NCI-H1092 (cell line): ENCODE measurements at places on chromosomes 6 and 20.

GRCh38 chr20:61531553-61532345 lies 279.7 kb downstream of the CDH4 start:
- no peak for DNase-seq

DNA sequence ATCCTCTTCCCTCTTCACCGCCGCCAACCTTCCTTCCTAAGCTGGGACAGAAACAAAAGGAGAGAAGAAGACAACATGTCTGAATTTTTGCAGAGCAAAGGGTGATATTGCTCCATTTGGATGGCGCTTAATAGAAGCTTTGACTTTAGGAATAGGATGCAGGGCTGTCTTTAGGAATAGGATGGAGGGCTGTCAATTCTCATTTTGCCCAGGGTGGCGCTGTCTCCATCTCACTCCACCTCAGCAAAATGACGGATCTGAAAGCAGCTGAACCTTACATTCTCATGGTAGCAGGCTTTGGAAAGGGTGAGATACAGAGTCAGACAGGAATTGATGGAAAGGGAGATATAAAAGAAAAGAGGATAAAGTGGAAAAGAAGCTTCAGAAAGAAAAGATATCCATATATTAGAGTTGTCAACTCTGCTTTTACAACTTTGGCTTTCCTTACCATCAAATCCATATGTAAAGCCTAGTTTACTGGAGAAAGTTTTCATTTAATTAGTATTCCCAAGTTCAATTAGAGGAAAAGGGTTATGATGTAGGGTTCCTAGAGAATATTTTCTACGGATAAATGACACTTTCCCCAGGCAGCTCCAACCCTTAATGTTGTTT lies 2.4 kb downstream of the MTCL3 start:
- peak; percentile 52 for DNase-seq

GRCh38 chr20:38225900-38226263 lies 34.7 kb downstream of the KIAA1755 start:
- DNase-seq: no peak

DNA sequence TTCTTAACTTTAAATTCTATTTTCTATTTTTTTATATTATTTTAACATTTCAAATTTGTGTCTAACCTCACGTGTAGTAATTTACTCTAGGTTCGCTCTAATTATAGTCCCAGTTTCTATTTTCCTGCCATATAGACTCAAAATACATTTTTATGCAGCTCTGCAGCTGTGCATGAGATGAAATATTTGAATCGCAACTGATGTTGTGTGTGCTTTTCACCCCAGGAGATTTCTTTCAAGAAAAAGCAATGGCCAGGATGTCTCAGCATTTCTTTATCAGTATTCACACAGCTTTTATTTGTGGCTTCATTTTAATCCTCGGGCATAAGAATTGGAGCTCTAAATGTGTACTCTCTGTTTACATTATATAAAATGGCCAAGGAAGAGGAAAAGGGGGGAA lies 157.6 kb downstream of the HDGFL1 start:
- DNase-seq: no peak

GRCh38 chr6:112243861-112244827 lies 10.2 kb downstream of the LAMA4 start:
- no peak for DNase-seq

DNA sequence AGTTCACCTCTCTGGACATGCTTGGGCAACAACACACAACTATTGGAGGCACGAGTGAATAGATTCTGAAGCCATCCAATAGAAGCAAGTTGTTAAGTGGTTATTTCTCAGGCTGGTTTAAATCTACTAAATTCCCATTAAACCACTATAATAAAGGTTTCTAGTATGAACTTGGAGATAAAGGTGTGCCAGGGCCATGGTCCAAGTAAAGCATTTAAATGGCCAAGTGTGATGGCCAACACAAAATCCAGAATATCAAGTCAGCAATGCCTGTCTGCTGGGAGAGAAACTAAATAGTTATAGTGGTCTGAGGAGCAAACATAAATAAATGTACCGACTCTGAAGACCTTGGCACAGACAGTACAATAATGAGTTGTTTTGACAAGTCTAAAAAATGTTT lies 294.3 kb upstream of the STXBP5 start:
- no peak for DNase-seq

- DNase-seq: no peak
Measured at GRCh38 chr6:11064836-11065235, 20.7 kb upstream of the ELOVL2 start.

GRCh38 chr6:25465941-25466340 lies 186.1 kb upstream of the SCGN start:
- DNase-seq: no peak

GRCh38 chr6:26331218-26332073 lies 33.6 kb upstream of the BTN3A2 start:
- DNase-seq: no peak

DNA sequence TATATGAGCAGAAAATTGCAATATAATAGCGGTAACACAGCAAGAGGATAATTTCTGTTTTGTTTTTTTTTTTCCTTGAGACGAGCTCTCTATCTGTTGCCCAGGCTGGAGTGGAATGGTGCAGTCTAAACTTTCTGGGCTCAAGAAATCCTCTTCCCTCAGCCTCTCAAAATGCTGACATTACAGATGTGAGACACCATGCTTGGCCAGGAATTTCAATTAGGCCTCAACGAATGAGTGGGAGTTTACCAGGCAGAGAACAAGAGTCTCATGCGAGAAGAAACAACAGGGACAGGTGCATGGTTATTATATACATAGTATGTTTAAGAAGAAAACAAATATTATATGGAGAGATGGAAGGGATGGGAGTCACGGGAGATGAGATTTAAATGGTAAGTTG lies 111.4 kb downstream of the ATXN1 start:
- no peak for DNase-seq

DNA sequence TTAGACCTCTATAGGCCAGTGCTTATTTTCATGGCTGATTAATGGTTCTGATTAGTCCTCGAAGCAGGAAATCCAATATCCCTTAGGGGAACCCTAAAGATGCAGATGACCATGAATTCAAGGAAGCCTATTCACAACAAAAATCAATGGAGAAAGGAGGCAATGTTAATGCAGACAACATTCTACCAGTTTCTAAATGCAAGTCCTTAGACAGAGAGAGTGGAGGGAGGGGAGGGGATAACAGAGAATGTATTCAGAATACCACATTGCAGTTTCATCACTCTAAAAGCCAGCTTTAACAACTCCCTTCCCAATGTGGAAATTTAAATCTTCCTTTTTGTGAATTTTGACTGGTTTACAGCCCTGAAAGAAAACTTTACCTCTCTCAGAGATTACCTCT lies 87.1 kb upstream of the POU3F2 start:
- no peak for DNase-seq

- DNase-seq: no peak
Measured at GRCh38 chr6:161142957-161143296, 130.9 kb downstream of the AGPAT4 start.

GRCh38 chr6:132101535-132101934 lies 150.4 kb upstream of the CCN2 start:
- DNase-seq: no peak

DNA sequence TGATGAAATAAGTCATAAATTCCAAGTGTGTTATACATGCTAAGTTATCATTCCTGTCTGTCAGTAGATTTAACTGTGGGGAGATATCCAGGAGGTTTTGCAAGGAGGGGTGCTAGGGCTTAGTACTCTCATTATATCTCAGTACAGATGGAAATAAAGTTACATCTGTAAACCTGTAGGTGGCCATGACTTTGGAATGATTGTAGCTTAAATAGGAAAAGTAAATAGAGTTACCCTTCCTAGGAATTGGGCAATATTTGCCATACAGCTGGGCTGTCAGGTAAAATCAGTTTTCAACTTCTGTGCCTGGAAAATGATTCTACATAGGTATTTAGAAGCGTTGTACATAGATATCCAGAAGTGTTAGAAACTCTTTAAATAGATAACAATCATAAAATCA lies 19.8 kb upstream of the TGM3 start:
- no peak for DNase-seq

DNA sequence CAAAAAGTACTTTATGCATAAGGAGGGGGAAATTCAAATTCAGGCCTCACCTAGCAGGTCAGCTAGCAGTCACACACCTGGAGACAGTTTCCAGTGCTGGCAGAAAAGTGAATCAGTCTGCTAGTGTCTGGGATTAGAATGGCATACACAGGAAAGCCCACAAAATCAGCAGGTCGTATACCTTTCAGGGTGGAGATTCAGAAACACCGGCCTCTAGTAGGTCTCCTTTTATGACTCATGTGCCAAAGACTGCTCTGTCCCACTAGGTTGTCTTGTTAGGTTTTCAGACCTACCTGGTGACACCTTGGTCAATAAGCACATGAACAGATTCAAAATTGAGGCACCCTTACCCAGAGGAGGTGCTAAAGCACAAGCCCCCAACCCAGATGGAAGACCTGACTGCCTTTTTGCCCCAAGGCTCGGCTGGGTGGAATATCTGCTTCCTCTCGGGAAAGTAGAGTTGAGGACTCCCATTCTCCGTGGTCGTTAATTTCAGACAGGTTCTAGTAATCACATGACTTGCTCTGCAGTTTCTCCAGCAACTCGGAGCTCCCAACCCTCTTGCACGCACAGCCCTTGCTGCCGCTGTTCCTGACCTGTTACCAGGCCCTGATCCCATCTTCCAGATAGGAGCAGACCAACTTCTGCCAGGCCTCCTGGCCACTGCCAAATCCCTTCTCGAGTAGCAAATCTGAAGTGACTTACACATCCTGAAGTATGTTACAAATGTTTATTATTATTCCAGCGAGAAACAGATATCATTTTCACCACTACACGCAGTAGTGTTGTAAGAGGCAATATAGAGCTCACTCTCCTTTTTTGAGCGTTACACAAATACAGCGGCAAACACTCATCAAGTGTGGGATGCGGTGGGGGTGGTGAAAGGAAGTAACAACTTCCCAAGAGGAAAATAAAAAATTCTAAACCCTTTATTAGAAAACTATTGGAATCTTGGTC lies 46.6 kb downstream of the AGPAT4 start:
- DNase-seq: no peak

DNA sequence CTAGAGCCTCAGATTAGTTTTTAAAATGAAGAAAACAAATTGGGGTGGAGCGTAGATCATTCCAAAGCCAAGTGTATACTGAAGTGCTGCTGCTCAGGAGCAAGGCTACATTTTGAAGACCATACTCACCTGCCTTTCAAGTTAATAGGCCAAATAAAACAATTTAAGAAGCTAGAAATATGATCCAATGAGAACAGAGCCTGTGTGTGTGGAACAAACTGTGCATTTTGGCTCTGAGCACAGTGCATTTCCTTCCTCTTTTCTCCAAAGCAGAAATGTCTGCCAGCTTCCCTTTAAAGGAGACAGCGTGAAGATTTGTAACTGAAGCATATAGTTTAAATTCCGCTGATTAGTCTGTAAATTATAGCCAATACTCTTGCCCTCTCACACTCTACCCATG lies 3.2 kb upstream of the IFNGR1 start:
- DNase-seq: no peak

- no peak for DNase-seq
Measured at GRCh38 chr20:4192378-4193068, 177.2 kb upstream of the RNF24 start.

- no peak for DNase-seq
Measured at GRCh38 chr20:63325021-63325471, 32.1 kb downstream of the COL20A1 start.

- DNase-seq: no peak
Measured at GRCh38 chr6:72132851-72133250, 246.5 kb downstream of the RIMS1 start.

GRCh38 chr6:43377710-43378229 lies 8.3 kb upstream of the ZNF318 start:
- DNase-seq: no peak

DNA sequence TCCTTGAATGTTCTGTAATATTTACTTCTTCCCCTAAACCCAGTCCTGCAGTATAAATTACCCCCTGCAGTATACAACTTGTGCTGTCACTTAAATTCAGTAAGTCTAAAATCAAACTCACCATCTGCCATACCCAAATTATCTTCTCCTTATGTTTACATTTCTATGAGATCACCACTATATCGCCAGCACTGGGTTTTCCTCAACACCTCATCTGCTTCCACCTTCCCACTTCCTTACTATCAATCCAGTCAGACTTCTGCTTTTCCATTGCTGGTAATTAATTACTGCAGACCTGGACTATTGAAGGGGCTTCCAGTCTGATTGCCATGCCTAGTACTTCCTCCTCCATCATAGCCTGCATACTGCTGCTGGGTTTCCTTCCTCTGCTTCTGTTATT lies 15.2 kb downstream of the EFHC1 start:
- no peak for DNase-seq

GRCh38 chr20:25247956-25248785 lies at the start of gene PYGB:
Gene PYGB (plus strand): TSS chr20:25248085. CDS start chr20:25248179, 94 bp downstream.
- DNase-seq: peak; percentile 71

- DNase-seq: no peak
Measured at GRCh38 chr20:62737271-62737811, 28.7 kb downstream of the NTSR1 start.

GRCh38 chr6:36302227-36302976 lies 32.5 kb downstream of the PNPLA1 start:
- DNase-seq: peak; percentile 80

- DNase-seq: no peak
Measured at GRCh38 chr6:168597471-168597875, 156.5 kb downstream of the SMOC2 start.

DNA sequence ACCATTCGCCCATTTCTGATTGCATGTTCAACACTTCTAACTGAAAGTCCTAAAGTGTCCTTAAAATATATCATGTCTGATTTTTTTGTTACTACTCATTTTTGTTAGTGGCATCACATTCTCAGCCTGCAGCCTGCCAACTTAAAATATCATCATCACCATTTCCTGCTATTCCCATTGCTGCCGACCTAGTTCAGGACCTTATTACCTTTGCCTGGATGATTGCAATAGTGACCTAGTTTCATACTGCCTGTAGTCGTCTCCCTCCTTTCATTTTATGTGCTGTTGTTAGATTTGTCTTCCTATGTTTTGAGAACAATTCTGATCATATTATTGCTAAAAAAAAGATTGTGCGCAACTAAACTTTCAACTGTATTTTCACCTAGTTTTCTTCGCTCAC lies 6.2 kb downstream of the RWDD1 start:
- DNase-seq: no peak

DNA sequence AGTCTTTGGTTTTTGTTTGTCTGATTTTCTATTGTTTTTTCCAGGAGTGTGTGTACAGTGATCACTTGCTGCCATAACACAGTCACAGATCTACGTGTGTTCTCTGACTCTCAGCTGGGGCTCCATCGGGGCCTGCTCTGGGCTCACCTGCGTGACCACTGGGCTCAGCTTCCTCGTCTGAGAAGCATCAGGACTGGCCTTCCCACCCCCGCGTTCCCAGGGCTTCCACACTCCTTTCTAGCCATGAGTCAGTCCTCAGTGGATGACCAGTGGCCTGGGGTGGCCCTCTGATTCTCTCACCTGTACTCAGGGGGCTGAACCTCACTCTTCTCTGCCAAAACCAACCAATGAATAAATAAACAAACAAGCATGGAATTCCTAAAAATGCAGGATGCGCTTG lies 14.5 kb downstream of the THBS2 start:
- DNase-seq: no peak

- DNase-seq: no peak
Measured at GRCh38 chr20:17611290-17611539, 41.3 kb downstream of the DSTN start.

- DNase-seq: no peak
Measured at GRCh38 chr6:3701631-3702030, 49.9 kb downstream of the PXDC1 start.
